ENCODE measurements at places on chromosomes 16 and 17. TPM values are rescaled to one million over a fixed set of nuclear protein-coding genes. Genes with fewer than 3 reads are reported as not detected.

DNA sequence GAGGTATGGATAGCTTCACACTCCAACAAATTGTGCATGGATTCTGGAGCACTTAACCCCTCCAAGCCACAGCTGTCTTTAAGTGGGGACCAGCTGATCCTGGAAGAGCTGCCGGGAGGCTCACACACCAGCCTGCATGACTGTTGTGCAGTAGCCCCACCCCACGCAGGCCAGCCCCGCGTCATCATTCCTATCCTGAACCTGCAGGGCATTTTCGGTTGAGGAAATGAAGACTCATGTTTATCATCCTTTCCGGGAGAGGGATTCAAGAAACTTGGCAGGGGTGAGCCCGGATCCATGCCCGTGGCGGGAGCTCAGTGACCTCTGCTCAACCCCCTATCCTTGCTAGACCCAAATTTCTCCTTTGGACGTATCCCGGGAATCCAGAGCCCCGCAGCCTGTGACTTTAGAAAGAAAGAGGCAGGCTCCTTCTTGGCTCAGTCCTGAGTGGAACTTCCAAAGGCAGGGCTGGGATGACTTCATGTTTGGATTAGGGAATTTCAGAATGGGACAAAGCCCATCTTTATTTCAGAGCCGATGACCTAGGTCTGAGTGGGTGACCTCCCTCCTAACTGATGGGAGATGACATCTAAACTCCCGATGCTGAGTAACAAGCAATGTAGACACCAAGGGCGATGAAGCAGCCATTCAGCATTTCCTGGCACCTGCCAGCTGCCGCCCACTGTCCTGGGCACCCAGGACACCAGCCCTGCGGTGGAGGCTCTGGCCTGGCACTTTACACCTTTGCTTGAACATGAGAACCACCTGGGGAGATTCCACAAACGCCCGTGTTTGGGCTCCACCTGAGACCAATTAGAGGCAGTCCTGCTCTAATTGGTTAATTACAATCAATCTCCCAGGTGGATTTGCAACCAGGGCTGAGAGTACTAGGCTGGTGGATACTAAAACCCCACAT is 43.3 kb upstream of the CMIP start:
- no peaks in the 10 kb centered on the region for H3K4me1 ChIP-seq
- no peak overlapping the region for H3K4me3 ChIP-seq
- no peak for DNase-seq
- no peaks in the 10 kb centered on the region for H3K27me3 ChIP-seq
- H3K36me3 ChIP-seq, result no peaks in the 10 kb centered on the region

DNA sequence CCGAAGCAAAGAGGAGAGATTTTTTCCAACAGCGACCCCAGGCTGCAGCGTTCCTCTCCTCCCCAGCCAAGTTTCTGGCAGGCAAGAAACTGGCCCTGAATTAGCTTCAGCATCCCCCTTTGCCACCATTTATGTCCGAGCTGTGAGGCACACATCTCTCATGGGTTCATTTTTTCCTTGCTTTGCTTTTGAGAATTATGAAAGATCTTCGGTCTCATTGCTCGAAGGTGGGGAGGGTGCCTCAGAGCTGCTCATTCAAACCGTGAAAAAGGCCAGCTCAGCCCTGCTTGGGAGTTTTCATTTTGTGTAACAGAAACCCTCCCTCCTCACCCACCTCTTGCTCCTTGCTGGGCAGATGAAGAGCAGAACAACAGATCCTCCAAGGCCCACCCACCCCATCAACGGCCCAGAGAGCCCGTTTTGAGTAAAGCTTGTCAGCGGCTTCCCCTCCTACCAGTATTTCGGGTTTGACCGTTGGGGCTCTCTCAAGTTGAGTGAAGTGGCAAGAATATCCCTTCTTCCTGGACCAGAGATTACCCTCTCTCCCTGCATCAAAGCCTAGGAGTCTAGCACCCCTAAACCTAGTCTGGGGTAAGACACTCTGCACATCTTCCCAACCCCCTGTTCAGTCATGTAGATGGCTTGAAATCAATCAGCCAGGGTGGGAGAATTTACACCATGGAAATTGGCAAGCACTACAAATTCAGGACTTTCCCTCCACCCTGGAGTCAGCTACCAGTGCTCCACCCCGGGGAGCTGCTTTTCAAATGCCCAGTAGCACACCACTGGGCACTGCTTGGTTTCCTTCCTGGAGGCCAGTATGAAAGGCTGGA is 1.8 kb downstream of the CCR7 start:
- peak overlapping the region; percentile 56 for H3K4me3 ChIP-seq
- peaks cover 25% of the 10 kb centered on the region for H3K4me1 ChIP-seq
- peak overlapping the region; percentile 72 for H3K27ac ChIP-seq

- no peaks in the 10 kb centered on the region for H3K36me3 ChIP-seq
- H3K4me3 ChIP-seq, result no peak overlapping the region
- no peak for DNase-seq
- H3K27ac ChIP-seq, result no peak overlapping the region
These were observed 62.9 kb upstream of the RCVRN start for GRCh38 chr17:9968008-9968407.

DNA sequence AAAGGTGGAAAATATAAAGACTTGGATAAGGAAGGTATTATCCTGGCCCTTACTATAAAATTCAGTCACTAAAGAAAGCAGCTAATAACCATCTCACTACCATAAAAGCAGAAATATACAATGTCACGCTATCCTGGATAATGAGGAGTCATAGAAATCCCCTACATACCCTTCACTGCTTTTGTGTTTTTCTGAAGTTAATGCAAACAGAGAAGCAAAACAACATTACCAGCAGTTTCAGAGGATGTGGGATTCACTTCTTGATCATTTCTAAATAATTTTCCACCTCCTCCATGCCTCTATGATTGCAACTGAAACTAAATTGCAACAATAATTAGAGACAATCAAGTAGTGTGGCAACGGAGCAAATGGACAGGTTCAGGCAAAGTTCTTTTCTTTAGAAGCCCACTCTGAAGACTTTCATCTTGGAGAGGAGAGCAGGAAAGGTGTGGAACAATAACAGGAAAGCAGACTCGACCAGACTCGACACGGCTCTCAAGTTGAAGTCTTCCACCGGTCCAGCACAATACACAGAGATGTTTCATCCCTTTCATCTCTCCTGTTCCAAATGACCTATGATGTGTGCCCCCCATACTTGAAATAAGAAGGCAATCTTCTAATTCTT is 10.2 kb downstream of the CYTH1 start:
- peak overlapping the region; percentile 40 for H3K27ac ChIP-seq
- peaks cover 28% of the 10 kb centered on the region for H3K4me1 ChIP-seq
- no peaks in the 10 kb centered on the region for H3K36me3 ChIP-seq
- DNase-seq, result no peak

DNA sequence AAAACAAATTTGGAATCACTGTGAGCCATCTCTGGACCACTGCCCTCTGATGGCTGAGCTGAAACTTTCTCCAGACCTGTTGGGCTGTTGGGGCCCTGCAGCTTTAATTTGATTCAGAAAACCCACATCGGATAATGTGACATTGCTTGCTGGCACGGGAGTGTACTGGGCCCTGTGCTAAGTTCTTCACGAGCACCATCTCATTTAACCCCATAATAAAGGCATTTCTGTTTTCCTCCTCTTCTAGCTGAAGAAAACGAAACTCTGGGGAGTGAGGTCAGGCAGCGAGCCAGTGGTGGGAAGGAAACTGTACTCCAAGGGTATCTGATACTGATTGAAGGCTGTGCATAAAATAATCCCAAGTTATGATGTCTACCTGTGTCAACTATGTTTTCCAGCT is 34.5 kb upstream of the TNRC6A start:
- H3K27me3 ChIP-seq, result no peaks in the 10 kb centered on the region
- H3K4me3 ChIP-seq, result no peak overlapping the region
- H3K36me3 ChIP-seq, result no peaks in the 10 kb centered on the region
- H3K4me1 ChIP-seq, result no peaks in the 10 kb centered on the region
- H3K27ac ChIP-seq, result no peak overlapping the region

- no peaks in the 10 kb centered on the region for H3K27me3 ChIP-seq
- H3K36me3 ChIP-seq, result no peaks in the 10 kb centered on the region
- H3K4me3 ChIP-seq, result no peak overlapping the region
- H3K4me1 ChIP-seq, result peaks cover 14% of the 10 kb centered on the region
These were observed 3.7 kb upstream of the NLK start for GRCh38 chr17:28038802-28039201.

DNA sequence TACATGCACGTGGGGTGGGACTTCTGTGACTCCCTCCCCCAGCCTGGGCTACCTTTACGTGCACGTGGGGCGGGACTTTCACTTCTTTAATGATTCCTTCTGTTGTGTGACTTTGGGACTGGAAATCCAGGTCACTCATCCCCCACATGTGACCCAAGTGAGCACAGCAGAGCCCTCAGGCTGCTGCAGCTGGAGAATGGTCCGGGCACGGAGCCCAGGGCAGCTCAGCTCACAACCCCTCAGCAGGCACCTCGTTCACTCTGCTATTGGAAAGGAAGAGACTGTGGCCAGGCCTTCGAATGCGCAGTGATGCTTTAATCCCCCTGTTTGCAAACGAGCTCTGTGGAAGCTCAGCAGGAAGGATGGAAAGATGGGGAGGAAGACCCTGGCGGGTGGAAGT is 14.7 kb downstream of the DBNDD1 start:
- no peak for DNase-seq
- H3K27me3 ChIP-seq, result no peaks in the 10 kb centered on the region
- no peaks in the 10 kb centered on the region for H3K36me3 ChIP-seq
- H3K4me3 ChIP-seq, result no peak overlapping the region
- peaks cover 12% of the 10 kb centered on the region for H3K4me1 ChIP-seq

DNA sequence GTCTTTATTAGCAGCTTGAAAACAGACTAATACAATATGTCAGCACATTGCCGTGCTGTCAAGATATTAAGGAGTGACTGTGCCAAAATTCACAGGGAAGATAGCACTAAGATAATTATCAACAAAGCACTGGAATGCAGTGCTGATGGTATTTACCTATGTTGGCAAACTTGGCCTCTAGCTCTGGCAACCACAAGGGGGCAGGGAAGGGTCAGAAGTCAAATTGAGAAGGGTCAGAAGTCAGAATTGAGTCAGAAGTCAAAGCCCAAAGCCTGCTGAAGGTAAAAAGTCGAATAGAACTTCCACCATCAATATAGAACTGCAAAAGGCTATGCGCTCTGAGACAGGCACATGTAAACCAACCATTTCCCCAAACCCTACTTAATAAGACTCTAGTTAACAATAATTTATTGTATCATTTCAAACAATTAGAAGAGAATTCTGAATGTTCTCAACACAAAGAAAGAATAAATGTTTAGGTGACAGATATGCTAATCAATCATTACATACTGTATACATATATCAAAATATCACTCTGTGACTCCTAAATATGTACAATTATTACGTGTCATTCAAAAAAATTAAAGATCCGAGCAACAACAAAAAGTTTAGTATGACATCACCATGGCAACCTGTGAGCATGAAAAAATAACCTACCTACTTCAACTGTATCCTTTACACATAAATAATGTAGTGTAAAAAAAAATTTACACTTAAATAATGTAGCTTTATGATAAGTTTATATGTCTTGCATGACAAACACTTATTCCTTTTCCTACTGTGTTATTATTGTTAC is 916.1 kb downstream of the KCNJ2 start:
- H3K27ac ChIP-seq, result no peak overlapping the region
- H3K36me3 ChIP-seq, result no peaks in the 10 kb centered on the region
- no peaks in the 10 kb centered on the region for H3K27me3 ChIP-seq
- DNase-seq, result no peak
- H3K4me1 ChIP-seq, result no peaks in the 10 kb centered on the region
- no peak overlapping the region for H3K4me3 ChIP-seq

- H3K4me1 ChIP-seq, result no peaks in the 10 kb centered on the region
- no peaks in the 10 kb centered on the region for H3K27me3 ChIP-seq
- H3K36me3 ChIP-seq, result peaks cover 87% of the 10 kb centered on the region
- DNase-seq, result no peak
These were observed 7.4 kb downstream of the ELOB start for GRCh38 chr16:2769675-2770056.

- no peak overlapping the region for H3K4me3 ChIP-seq
- peaks cover 50% of the 10 kb centered on the region for H3K4me1 ChIP-seq
- no peaks in the 10 kb centered on the region for H3K27me3 ChIP-seq
- no peaks in the 10 kb centered on the region for H3K36me3 ChIP-seq
- DNase-seq, result no peak
These were observed 53.4 kb downstream of the ARSG start for GRCh38 chr17:68344701-68345136.

DNA sequence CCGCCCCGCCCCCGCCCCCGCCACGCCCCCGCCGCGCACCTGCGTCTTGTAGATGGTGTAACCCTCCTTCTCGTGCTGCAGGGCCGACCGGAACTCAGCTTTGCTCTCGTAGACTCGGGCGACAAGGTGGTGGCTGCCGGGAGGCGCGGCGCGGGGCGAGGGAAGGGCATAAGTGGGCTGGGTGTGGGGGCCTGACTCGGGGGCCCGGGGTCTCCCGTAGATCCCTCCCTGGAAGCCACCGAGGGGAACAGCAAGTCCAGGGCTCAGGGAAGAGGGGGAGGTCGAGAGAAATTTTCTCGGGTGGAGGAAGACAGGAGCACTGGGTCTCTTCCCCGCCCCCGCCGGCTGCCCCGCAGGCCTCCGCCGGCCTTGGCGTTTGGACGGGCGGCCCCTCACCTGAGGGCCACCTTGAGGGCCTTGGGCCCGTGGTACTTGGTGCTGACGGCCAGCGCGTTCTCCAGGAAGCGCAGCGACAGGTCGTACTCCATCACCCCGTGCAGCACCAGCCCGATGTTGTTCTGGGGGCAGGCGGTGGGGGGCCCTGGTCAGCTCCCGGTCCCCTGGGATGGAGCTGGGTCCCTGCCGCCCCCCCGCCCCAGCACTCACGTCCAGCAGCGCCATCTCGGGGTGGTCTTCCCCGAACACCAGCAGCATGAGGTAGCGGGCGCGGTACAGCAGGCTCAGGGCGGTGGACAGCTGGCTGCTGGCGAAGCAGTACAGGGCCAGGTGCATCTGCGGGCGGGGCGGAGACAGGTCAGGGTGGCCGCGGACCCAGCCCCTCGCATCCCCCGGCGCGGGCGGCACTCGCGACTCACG is 19.4 kb downstream of the CLUH start:
- no peak for DNase-seq
- H3K4me1 ChIP-seq, result no peaks in the 10 kb centered on the region
- H3K27me3 ChIP-seq, result no peaks in the 10 kb centered on the region
- no peak overlapping the region for H3K27ac ChIP-seq

DNA sequence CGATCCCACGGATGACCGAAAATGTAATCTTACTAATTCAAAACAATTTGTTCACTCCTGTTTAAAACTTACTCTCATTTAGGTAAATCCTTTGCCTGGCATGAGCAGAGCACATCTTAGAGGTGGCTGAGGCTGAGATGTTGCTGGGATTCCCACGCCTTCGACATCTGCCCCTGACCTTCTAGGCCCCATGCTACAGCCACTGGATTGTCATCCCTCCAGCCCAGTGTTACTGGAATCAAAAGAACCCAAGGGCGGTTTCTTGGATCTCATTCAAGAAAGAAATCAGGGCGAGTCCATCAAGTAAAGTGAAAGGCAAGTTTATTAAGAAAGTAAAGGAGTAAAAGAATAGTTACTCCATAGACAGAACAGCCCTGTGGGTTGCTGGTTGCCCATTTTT is 64.5 kb upstream of the SHISA6 start:
- H3K27ac ChIP-seq, result no peak overlapping the region
- no peaks in the 10 kb centered on the region for H3K4me1 ChIP-seq
- H3K4me3 ChIP-seq, result no peak overlapping the region
- H3K27me3 ChIP-seq, result no peaks in the 10 kb centered on the region
- no peak for DNase-seq

C16orf86 gene
- polyA plus RNA-seq, result 9.4 TPM

ALKBH5 gene
- polyA plus RNA-seq, result 48.5 TPM

SYT17 gene
- 0.52 TPM for polyA plus RNA-seq

KRTAP17-1 gene
- polyA plus RNA-seq, result 0.11 TPM

TVP23A gene
- polyA plus RNA-seq, result 5.1 TPM

RDM1 gene
- polyA plus RNA-seq, result 1.1 TPM

MYH13 gene
- polyA plus RNA-seq, result 0.07 TPM

C16orf46 gene
- 1.4 TPM for polyA plus RNA-seq

INCA1 gene
- polyA plus RNA-seq, result 1.5 TPM

MYH1 gene
- polyA plus RNA-seq, result 0.23 TPM

WSB1 gene
- 125 TPM for polyA plus RNA-seq

NPTX1 gene
- 1.0 TPM for polyA plus RNA-seq

Data from thymus (tissue), 14 donors.